Sciatic nerve (tissue), 2 donors: ENCODE measurements at places on chromosomes 7 and 10. TPM values are rescaled to one million over a fixed set of nuclear protein-coding genes. Genes with fewer than 3 reads are reported as not detected.

- DNase-seq, result no peak
These were observed 1.2 kb upstream of the SGMS1 start for GRCh38 chr10:50624866-50625501.

DNA sequence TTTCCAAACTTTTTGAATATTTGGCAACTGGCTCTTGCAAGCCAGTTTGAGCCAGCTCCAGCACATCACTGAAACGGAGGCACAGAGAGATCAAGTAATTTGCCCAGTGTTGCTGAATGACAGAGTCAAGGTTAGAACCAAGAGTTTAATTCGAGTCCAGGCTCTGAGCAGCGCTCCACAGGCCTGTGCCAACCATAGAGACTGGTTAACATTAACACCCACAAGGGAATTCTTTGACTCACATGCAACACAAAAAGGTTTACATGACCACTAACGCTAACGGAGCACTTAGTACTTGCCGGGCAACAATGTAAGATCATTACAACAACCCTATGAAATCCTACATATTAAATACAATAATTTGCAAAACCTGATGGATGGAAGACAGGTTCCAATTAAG lies 1.5 kb downstream of the RGS10 start:
- DNase-seq, result no peak

GRCh38 chr7:107002529-107002998 lies 41.9 kb upstream of the PRKAR2B start:
- DNase-seq, result no peak

The DRGX gene
- total RNA-seq, result not detected

- no peak for DNase-seq
These were observed 76.4 kb downstream of the WDR37 start for GRCh38 chr10:1132584-1132983.

DNA sequence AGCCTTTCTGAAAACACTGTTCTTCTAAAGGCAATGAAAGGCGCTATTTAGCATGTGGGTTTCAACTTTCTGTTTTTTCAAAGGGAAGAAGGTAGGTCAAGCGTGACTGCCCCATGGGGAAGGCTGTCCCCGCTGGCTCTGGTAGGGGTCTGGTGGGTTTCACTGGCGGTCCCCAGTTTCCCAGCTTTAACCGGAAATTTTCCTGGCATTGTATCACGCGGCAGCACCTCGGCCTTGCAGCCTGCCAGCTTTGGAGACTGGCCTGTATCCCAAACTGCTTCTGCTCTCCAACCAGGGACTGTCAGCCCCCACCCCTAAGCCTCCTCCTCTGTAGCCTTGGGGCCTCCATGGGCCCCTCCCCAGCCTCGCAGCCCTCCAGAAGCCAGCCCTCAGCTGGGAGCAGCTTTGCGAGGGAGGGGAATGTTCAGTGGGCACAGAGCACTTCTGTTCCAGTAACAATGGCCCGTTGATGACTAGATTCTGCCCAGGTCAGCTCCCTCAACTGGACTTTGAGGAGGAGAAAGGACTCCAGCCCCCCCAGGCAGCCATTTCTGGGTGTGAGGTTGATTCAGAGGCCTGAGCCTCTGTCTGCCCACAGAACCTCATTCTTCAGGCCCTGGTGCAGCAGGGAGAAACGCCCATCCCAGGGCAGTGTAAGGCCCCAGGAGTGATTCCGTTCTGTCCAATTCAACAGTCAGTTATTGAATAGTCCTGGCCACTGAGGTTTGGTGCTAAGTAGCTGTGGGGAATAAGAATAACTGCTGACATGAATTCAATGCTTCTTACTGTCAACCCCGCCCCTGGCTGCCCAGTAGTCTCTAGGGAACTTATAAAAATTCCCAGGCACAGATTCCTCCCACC lies 17.1 kb downstream of the CHST3 start:
- DNase-seq, result peak; percentile 56
